RWPE1 (cell line): ENCODE measurements at places on chromosomes 6 and 20.

DNA sequence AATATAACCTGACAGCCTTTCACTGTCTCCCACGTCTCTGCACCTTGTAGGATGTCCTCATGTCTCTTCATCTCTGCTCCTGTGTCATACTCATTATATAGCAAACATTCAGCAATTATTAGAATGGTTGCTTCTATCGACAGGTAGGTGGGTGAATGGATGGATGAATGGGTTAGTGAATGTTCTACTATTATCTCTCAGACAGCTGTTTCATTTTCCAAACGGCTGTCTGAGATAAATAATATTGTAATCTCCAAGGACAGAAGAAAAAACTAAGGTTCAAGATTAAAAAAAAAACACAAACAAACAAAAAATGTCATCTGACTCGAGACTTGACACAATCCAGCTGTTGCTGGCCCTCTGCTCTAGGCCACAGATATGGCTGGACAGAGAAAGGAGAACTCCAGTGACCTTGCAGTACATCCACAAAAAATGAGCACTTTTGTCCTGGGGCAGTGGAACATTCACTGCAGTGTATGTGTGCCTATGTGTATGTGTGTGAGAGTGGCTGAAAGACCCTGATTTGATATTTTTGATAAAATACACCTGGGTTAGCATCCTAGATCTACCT is 2.1 kb downstream of the HNF4A start:
- no peak for DNase-seq

DNA sequence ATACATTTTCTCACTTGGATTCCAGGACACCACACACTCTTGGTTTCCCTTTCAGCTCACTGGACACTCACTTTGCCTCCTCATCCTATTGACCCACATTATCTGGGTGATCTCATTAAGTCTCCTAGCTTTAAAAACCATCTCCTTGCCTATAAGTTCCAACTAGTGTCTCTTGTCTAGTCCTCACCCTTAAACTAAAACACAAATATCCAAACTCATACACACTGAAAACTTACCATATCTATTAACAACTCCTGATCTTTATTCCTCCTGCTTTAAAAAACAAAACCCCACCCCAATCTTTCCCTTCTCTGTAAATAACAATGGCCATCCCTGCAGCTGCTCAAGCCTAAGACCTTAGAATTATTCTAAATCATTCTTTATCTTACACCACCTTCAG is 3.5 kb upstream of the SMIM28 start:
- DNase-seq = no peak

- no peak for DNase-seq
Measured at GRCh38 chr6:129648819-129649491, 61.0 kb downstream of the ARHGAP18 start.

GRCh38 chr6:28948782-28949486 is 25.1 kb upstream of the TRIM27 start:
- DNase-seq = no peak

- DNase-seq = no peak
Measured at GRCh38 chr6:134795691-134796090, 154.2 kb downstream of the ALDH8A1 start.
